HuH-7 (cell line): ENCODE measurements at places on chromosomes 1 and 21.

- no peak for DNase-seq
Observed at GRCh38 chr1:90402893-90403849, 313.9 kb downstream of the BARHL2 start.

DNA sequence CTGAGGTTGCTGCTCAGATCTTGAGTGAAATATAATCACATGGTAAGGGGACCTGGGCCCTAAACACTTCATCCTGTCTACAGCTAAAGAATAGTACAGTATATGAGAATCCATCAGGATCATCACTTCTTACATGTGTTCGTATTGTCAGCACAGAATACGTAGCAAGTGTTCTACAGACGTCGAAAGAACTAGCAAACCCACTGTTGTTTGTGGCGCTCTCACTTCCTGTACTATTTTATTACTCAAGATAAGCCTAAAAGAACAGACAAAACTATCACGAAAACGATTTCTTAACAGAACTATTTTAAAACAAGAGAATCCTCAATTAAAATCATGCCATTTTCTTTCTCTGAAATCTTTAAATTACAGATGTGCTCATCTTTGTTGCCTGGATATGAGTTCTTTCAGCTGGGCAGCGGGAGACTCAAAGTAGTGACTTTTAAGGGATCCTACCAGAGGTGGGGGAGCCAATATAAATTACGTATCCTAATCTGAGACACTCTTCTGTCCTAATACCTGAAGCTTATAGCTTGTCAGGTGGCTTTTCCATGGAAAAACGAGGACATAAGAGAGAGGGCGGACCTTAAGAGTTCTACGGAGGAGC, 724 bp downstream of the ST7L start:
- DNase-seq, result no peak

DNA sequence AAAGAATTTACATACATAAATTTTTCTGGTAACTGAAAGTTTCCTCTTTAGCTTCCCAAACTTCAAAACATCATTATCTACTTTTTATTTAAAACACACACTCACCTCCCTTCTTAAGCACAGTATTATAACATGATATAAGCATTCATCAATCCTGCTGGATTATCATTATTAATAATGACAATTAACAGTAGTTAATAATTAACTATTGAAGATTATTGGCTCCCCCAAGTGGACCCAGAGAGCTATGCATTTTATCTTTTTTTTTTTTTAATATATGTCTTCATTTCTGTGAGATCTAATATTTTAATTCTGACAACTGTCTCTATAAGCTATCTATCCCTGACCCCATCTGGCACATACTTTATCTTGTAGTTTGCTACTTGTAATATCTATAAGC, 252.1 kb upstream of the CACYBP start:
- no peak for DNase-seq

DNA sequence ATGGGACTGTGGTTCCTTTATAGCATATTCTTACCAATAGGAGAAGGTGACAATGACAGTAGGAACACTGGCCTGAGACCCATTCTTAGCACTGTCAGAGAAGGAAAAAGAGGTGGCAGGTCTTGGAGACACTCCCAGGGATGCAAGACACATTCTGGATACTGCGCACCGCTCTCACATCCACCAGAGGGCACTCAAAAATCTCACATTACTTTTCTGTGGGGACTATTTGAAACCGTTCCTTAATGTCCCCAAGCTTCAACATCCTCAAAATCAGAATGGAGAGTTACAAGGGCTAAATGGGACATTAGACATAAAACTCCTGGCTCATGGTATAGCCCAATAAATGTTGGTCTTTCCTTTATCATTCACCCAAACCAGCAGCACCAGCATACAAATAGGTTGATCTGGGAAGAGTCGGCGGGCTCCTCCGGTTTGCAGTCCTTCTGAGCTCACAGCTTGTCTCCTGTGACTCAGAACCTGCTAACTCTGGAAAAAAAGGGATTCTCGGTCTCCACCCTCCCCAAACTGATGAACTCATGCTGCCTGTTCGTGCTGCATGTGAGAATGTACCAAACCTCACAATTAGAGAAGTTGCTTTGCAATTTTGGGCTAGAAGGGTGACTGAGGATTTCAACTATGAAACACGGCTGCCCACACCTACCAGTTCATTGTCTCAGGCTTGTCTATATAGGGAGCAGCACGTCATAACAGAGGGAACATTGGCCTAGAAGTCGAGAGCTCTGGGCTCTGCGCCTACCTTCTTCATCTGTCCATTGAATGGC, 40.2 kb downstream of the IL12RB2 start:
- peak; percentile 52 for DNase-seq

DNA sequence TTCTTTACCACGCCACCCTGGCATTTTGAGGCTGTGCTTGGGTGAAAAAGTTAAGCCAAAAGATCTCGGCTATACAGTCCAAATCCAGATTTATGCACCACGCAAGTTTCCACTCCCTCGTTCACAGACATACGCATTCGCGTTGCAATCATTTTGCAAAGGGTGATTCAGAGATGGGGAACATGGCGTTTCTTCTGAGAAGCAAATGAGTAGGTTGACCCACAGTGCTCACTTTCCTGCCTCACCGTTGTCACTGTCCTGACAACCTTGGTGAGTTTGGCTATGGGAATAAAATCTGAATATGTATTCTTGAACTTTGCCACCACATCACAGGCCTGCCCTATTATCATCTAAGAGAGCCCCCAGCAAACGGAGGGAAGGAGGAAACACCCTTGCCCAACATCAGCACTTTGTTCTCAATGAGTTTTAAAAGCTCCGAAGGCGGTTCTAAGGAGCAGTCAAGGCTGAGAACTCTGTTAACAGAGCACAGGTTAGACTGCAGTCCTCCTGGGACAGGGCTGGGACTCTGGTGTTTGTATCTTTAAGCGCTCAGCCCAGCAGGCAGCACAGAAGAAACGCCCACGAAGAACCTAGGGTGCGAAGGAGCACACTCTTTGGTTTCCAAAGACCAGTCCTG, 86.4 kb downstream of the RUNX1 start:
- no peak for DNase-seq

DNA sequence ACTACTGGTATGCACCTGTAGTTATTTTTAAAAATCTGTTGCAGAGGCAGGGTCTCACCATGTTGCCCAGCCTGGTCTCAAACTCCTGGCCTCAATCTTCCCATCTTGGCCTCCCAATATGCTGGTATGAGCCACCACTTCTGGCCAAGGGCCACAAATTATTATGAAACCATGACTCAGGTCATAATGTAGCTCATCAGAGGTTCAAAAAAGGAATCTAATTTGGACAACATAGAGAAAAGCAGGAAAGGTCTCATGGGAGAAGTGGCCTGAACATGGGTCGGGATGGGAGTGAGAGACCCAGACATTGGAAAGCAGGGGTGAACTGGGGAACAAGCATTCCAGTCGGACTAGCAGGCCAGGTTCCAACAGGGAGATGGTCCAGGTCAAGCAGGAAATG, 45.2 kb upstream of the C1orf198 start:
- DNase-seq, result no peak

- no peak for DNase-seq
Observed at GRCh38 chr1:112242470-112242869, 153.5 kb upstream of the CTTNBP2NL start.

- DNase-seq, result no peak
Observed at GRCh38 chr1:245528258-245528635, 373.5 kb downstream of the KIF26B start.

- DNase-seq, result no peak
Observed at GRCh38 chr21:17498586-17498985, 14.3 kb upstream of the CXADR start.

- no peak for DNase-seq
Observed at GRCh38 chr1:3874736-3875135, 17.5 kb downstream of the DFFB start.

DNA sequence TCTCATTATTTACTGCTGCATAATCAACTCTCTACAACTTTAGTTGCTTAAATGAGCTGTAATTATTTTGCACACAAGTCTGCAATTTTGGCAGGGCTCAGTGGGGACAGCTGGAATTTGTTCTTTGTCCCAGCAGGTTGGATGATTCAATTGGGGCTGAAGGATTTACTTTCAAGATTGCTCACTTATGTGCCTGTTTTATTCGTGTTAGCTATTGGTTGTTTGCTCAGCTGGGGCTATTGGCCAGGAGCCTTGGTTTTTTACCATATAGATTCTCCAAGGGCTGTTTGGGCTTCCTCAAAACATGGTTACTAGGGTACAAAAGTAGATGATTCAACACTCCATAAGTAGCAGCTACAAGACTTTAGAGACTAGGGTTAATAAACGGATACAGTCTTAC, 13.4 kb downstream of the OR10R2 start:
- DNase-seq, result no peak

DNA sequence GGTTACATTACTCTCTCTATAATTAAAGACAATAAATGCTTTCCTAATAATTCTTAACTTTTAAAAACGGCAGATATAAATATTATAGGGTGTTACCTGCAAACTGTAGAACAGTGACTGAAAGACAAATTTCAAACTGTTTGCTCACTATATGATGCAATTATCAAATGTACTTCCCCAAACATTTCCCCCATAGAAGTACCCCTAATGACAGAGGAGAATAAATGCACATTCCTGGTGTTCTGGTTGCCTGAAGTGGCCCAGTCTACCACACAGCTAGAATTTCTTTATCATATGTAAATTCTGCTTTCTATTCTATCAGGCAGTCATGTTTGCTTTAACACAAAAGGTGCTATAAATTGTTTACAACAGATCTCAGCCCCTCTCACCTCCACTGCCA, 70.4 kb downstream of the VAV3 start:
- DNase-seq, result no peak

DNA sequence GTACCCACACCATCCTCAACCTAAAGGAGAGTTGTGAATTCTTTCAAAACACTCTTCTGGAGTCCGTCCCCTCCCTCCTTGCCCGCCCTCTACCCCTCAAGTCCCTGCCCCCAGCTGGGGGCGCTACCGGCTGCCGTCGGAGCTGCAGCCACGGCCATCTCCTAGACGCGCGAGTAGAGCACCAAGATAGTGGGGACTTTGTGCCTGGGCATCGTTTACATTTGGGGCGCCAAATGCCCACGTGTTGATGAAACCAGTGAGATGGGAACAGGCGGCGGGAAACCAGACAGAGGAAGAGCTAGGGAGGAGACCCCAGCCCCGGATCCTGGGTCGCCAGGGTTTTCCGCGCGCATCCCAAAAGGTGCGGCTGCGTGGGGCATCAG, 638 bp upstream of the OLIG2 start:
- no peak for DNase-seq

DNA sequence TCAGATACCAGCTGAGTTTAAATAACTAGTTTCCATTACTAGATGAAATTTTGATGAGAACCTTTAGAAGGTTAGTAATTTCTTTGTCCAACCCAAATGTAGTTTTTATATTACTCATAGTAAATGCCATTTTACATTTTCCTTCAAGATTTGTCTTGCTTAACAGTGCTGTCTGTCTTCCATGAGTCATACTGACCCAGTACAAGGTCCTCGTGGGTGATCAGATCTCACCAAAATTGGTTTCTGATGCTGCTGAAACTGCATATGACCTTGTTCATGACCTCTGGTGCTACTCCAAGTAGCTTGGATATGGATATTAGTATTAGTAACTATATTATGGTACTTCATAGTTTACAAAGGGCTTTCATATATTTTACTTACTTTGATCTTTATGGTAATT, 207.1 kb downstream of the RYR2 start:
- DNase-seq, result no peak

DNA sequence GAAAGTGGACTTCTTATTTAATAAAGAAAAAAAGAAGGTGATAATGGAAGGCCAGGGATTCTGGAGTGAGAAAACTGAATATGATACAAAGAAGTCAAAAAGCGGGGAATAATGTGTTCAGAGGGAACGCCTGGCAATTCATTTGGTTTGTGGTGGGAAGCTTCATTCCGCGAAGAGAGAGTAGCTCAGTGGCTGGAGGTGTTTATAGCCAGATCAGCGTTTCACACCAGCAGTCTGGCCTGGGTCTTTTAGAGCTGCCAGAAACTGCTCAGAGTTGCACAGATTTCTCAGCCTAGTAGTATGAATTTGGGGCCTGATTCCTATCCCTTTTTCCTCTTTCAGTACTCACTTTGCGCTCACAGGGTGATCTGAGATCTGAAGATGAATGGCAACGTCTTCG, 67.8 kb upstream of the IPO9 start:
- DNase-seq, result no peak

DNA sequence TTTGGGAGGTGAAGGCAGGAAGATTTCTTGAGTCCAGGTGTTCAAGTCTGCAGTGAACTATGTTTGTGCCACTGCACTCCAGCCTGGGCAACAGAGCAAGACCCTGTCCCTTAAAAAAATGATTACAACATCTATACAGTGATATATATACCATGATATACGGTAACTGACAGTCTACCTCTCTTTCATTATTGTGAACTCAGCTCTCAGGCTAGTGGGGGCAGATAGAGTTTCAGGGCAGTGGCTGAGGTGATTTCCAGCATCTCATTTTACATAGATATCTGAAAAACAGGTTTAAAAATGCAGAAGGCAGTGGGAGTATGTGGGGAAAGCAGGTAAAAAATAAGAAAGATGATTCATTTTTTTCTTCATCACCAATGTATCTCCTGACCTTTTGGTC, 8.1 kb upstream of the NTNG1 start:
- DNase-seq, result no peak

- DNase-seq, result no peak
Observed at GRCh38 chr21:29885491-29885890, 54.3 kb downstream of the GRIK1 start.

GRCh38 chr1:5961601-5962000, 30.6 kb downstream of the NPHP4 start:
- no peak for DNase-seq

DNA sequence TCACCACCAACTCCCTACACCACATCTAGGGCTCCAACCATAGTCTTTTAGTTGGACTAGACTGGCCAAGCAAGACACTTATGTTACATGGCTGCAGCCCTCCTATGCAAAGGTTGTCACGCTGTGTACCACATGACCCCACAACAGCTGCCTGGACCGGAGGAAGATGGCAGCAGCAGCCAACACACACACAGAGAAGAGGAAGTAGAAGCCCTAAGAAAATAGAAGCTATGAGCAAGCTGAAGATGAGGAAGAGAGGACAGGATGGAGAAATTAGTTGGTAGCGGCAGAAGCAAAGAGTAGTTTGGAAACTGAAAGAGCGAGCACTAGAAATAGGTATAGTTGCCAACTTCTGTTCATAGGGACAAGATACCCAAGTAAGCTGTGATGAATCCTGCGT, 60.8 kb upstream of the RALGPS2 start:
- no peak for DNase-seq
